Fibroblast of skin of back (primary cell): ENCODE measurements at places on chromosomes 5 and 9.
A peak's percentile ranks its signal among the peaks of the same experiment; 100 is the strongest.

- DNase-seq, result no peak
These were observed 182.8 kb downstream of the PTTG1 start for GRCh38 chr5:160604484-160604883.

GRCh38 chr5:165231821-165232508, 1726.5 kb downstream of the MAT2B start:
- no peak for DNase-seq

- peak; percentile 85 for DNase-seq
These were observed 3.5 kb upstream of the EXOSC2 start for GRCh38 chr9:130689937-130690700.

GRCh38 chr9:2809692-2810419, 34.0 kb downstream of the PUM3 start:
- DNase-seq, result peak; percentile 93

DNA sequence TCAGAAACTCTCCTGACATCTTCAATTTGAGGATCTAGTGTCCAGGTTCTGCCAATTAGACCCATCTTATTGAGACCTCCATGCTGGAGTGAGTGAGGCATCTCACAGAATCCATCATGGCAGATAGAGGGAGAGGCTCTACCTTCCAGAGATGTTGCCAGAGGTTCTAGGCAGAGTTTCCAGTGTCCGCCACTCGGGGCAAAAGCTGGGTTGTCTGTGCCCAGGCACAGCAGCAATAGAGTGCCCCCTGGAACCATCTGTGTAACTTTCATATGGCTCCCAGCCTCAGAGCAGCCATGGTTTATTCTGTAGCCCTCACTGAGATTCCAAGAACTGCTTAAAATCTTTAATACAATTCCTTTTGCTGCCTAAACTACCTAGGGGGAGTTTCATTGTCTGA, 16.6 kb upstream of the CCDC112 start:
- no peak for DNase-seq

DNA sequence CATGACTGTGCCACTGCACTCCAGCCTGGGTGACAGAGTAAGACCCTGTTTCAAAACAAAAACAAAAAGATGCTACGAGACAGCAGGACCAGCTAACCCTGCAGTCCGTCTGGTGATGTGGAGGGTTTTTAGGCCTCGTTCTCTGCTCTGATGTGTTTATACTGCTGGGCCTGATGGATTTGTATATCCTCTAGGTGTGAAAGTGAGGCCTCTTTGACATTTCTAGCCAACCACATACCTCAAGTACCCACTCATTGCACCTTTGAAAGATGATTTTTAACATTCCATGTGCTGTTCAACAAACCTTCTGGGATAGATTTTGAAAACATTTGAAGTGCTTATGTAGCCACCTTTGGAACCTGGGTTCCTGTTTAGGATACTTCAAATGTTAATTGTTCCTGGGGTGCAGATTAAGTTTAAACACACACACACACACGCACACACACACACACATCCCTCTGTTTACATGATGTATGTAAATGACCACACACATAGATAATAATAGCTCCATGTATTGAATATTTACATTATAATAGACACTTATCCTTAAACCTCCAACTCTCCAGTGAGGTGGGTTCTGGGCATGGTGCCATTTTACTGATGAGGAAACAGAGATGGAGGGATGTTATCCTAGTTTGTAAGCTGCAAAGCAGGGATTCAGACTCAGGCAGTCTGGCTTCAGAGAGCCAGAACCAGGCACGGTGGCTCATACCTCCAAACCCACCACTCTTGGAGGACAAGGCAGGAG, 48.8 kb upstream of the GOLPH3 start:
- DNase-seq, result no peak

- no peak for DNase-seq
These were observed 733 bp downstream of the ANGPTL2 start for GRCh38 chr9:127121628-127122175.

DNA sequence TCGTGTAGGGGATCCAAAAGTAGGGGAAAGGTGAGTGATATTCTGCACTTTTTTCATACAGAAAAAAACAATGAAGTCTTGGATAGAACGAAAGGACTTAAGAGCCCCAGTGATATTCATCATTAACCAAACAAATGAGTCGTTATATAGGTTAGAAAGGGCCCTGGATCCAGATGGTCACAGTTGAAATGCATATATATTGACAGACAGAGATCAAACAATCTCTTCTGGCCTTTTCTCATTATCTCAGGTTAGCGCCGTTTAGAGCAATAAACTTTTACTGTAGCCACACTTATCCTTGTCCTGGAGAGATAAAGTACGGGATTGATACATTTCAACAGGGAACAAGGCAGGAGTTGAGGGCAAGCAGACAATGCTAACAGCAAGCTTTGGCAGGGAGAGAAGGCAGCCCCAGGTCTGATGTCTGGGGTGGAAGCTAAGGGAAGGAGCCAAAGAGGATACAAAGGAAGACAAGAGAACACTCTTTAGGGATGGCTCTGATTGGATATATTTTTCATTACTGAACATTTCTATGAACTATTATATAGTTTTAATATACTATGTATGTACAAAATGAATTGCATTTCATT, 77.0 kb downstream of the LIFR start:
- DNase-seq, result no peak

DNA sequence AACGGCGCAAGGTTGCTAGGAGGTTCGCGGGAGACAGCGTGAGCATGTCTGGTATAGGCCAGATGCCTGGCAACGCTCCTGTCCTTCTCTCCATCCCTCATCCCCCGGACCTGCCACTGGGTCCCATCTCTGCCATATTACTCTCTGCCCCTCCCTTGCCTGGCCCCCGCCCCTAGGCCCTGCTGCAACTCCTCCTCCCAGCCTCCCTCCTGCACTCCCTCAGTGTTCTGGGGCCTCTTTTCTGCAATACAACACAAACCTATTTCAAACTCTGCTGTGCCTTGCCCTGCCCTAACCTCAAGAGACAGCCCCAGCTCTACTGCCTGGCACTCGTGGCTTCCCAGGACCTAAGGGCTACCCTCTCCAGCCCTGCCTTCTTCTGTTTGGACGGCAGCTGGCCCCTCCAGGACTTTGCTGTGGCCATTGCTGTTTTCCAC, 8.9 kb upstream of the DBN1 start:
- DNase-seq, result peak; percentile 27

DNA sequence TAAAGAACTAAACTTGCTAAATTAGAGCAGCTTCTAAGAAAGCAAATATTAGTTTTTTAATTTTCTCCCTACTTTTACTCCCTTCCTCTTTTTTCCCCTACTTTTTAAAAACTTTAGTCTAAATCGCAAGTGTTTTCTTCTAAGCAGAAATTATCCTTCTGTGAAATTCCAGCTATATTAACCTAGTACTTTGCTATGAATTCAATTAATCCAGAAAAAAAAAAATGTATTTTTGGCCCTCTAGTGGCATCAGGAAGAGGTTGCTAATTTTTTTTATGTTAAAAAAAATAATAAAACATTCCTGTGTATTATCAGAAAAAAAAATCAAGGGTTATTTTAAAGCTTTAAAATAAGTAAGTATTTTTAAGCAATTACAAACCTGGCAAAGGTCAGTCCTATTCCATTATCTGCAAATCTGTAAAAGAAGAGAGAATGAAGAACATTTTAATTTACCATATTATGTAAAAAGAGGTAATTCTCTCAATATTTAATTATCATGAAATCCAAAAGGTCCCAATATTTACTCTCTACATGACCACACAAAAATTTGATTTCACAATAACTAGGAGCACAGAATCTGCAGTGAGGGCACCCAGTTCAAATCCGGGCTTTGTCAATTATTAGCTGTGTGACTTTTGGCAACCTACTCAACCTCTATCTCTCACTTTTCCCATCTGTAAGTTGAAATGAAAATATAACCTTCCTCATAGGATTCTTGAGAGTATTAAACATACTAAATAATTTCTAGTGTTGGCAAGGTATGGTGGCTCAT, 52.0 kb downstream of the CEMIP2 start:
- peak; percentile 7 for DNase-seq

- DNase-seq, result no peak
These were observed 7.3 kb downstream of the FOXI1 start for GRCh38 chr5:170112876-170113521.

- peak; percentile 89 for DNase-seq
These were observed 71.8 kb upstream of the CD180 start for GRCh38 chr5:67268231-67269021.
